ENCODE measurements at places on chromosomes 6 and 20. TPM values are rescaled to one million over a fixed set of nuclear protein-coding genes. Genes with fewer than 3 reads are reported as not detected.

Gene TFAP2D
- not detected for total RNA-seq

Gene POM121L2
- not detected for total RNA-seq

Gene BPIFB4
- total RNA-seq: not detected

Gene KCNK16
- total RNA-seq: not detected

Gene CPNE5
- total RNA-seq: 5.1 TPM

Gene PTCRA
- 0.93 TPM for total RNA-seq

Gene ME1
- not detected for total RNA-seq

Gene ZC2HC1B
- total RNA-seq: not detected

Gene KIAA0408
- total RNA-seq: 0.85 TPM

Gene KCNQ2
- total RNA-seq: not detected

Gene GABRR1
- total RNA-seq: not detected

Gene BPI
- not detected for total RNA-seq

Gene TEAD3
- 0.24 TPM for total RNA-seq

Gene BPIFB2
- total RNA-seq: not detected

Gene CST5
- total RNA-seq: not detected

Gene SLC17A3
- not detected for total RNA-seq

Gene MOG
- total RNA-seq: not detected

Gene MUC21
- not detected for total RNA-seq

Gene OXT
- not detected for total RNA-seq

Gene NMBR
- not detected for total RNA-seq

Gene CRISP1
- not detected for total RNA-seq

Gene CCN5
- not detected for total RNA-seq

Gene ENPP3
- 0.35 TPM for total RNA-seq

Gene CST4
- total RNA-seq: not detected

Gene AIF1
- total RNA-seq: 160 TPM

Gene SAMD5
- total RNA-seq: not detected

Gene OR2H2
- total RNA-seq: not detected

All from naive thymus-derived CD4-positive, alpha-beta T cell (primary cell).